ENCODE measurements at places on chromosomes 2 and 18.

DNA sequence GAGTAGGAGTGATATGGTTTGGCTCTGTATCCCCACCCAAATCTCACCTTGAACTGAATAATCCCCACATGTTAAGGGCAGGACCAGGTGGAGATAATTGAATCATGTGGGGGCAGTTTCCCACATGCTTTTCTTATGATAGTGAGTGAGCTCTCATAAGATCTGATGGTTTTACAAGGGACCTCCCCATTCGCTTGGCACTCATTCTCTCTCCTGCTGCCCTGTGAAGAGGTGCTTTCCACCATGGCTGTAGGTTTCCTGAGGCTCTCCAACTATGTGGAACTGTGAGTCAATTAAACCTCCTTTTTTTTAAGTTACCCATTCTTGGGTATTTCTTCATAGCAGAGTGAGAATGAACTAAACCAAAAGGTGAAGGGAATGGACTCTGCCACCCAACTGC is 207.5 kb downstream of the LOXHD1 start:
- no peak for DNase-seq

- DNase-seq, result no peak
These were observed 596.6 kb upstream of the GYPC start for GRCh38 chr2:126059379-126059778.

- DNase-seq, result no peak
These were observed 101.5 kb downstream of the GALNT1 start for GRCh38 chr18:35683021-35683420.

DNA sequence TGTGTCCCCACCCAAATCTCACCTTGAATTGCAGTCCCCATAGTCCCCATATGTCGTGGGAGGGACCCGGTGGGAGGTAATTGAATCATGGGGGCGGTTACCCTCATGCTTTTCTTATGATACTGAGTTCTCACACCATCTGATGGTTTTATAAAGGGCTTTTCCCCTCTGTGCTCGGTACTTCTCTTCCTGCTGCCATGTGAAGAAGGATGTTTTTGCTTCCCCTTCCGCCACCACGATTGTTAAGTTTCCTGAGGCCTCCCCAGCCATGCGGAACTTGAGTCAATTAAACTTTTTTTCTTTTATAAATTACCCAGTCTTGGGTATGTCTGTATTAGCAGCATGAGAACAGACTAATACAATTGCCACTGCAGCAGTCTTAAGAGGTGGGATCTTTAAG is 134.9 kb downstream of the LTBP1 start:
- no peak for DNase-seq

DNA sequence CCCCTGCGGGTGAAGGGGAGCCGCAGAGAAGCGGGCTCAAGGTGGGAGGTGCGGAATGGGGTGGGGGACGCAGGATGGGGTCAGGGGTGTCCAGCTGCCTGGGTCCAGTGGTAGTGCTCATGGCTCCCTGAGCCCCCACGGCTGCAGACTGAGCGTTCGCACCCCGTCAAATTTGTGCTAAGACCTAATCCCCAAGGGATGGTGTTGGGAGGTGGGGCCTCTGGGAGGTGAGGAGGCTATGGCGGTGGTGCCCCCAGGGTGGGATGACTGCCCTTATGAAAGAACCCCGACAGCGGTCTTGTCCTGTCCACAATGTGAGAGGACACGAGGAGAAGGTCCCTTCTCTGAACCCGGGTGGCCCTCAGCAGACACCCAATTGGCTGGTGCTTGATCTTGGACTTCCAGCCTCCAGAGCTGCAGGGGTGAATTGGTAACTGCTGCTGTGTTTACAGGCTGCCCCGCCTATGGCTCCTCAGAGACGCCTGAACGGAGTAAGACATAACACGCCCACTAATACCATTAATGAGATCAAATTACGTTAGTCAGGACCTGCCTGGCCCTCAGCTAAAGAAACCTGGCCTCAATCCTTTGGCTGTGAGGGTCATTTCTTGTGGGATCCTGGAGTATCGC is 42.6 kb downstream of the PXDN start:
- DNase-seq, result no peak

- DNase-seq, result no peak
These were observed 37.4 kb downstream of the ZC3H6 start for GRCh38 chr2:112312821-112313220.

DNA sequence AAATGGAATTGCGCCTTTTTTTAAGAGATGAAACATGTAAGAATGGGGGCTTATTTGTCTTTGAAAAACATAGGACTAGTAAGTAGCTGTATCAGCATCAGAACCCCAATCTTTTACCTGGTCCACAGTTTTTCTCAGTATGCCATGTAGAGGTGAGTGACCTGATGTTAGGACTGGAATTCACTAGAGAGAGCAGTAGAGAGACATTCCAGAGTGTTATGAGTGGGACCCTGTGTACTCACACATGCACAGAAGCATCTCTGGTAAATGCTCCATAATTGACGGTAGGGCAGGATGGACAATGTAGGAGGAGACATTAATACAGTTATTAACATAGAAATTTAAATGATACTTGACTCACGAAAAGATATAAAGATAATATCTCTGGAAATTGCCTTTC is 1.4 kb upstream of the GALNT13 start:
- DNase-seq, result no peak

- no peak for DNase-seq
These were observed 39.0 kb upstream of the TCF4 start for GRCh38 chr18:55627007-55627406.

DNA sequence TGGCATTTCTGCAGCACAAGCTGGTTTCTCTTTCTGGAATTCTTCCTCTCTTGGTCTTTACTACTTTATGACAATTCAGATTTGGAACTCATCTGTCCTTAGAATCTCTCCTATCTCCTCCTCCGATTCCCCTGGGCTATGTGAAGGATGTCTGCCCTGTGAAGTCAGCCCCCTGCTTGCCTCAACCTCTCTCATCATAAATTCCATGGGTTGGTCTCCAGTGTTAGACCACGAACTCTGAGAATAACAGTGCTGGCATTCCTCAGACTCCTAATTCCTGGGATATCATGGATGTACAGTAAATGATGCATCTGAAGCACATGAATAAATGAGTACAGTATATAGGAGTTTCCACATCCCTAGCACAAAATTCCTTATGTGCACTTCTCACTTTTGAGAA is 21.0 kb upstream of the CYRIA start:
- DNase-seq, result no peak

GRCh38 chr2:8876628-8877027 is 39.2 kb upstream of the KIDINS220 start:
- no peak for DNase-seq

Measured in left forelimb (tissue), 1 donor.